ENCODE measurements at places on chromosomes 7 and 10. TPM values are rescaled to one million over a fixed set of nuclear protein-coding genes. Genes with fewer than 3 reads are reported as not detected.

Gene CDHR3
- polyA plus RNA-seq: 6.2 TPM

GRCh38 chr10:14560274-14560673, 214.4 kb downstream of the FAM107B start:
- no peak for DNase-seq

DNA sequence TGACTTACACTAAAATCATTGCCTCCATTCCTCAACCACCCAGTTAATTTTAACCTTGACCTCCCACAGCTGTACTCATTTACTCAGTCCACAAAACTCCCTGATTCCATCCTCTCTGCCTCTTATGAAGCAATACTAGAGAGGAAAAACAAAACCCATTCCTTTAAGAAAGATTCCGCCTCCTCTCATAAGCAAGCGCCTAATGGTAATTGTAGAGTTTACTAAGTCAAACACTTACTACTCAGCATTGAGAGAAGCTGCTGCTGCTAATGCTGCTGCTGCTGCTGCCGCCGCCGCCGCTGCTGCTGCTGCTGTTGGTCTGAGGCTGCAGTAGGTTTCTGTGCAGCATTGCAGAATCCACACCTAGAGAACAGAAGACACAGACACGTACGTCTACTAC, 2.1 kb upstream of the ADD3 start:
- DNase-seq: no peak

DNA sequence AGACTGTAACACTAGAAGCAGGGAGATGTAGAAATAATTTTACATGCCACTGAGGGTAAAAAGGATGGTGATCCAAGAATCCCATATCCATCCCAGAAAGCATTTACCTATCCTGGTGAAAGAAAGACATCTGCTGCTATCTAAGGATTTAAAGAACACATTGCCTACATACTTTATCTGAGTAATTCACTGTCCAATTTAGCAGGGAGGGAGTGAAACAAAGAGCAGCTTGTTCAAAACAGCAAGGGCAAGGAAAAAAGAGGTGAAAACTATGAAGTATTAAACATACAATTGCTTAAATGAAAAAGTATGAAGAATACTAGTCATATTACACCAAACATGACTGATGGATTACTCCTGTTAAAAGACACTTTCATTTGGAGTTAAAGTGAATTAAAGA, 206.2 kb downstream of the PPP1R9A start:
- DNase-seq: no peak

DNA sequence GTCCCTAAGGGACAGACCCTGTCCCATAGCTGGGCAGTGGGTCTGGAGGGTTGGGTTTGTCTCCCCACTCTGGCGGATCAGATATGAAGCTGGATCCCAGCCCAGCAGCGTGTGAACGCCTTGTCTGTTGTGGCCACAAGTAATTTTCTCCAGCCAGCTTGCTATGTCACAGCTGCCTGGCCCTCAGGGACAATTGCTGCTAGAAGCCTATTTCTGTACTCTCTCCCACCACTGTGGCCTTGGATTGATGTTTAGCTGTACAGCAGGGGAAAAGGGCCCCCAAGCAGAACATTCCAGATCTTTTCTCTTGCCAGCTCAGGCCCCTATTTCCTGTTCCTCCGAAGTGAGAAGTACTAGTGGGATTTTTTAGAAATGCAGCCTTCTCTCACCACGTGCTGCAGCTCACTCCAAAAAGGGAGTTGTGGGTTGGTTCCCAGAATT, 53.5 kb upstream of the WAC start:
- no peak for DNase-seq

GRCh38 chr10:35690534-35690933, 48.4 kb upstream of the FZD8 start:
- DNase-seq: no peak

- no peak for DNase-seq
Observed at GRCh38 chr10:89959433-89960110, 258.2 kb downstream of the KIF20B start.
